ENCODE measurements at places on chromosomes 7 and 10.

DNA sequence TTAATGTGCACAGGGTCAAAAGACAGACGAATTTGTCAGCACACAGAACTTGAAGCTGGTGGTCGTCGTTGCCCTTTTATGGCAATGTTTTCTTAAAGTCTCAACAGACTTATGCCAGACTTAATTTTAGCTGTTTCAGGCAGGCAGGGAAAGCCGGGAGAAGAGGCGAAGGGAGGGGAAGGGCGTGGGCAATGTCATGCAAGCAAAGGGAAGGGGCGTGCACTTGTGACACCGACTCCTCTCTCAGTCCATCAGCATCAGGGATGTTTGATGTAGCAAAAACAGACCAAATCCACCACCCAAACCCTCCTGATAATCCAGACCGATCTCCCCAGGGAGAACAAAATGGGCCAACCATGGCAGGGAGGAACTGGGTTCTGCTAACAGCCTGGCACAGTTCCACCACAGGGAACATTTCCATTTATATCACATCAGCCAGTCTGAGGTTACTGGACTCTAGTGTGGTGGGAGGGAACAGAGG, 118.1 kb upstream of the RHEB start:
- DNase-seq, result no peak

DNA sequence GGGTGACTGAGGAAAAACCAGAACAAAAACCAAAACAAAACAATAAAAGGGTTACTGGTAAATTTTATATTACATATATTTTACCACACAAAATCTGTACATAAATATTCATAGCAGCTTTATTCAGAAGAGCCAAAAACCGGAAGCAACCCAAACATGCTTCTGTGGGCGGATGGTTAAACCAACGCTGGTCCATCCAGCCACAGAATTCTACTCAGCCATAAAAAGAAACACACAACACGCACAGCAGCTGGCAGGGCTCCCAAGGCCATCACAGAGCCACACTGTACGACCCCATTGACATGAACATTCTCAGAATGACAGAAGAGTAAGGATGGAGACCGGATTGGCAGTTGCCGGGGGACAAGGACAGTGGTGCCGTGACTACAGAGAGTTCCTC, 83.6 kb downstream of the PROSER2 start:
- no peak for DNase-seq

- DNase-seq, result no peak
Measured at GRCh38 chr10:44352316-44353127, 32.4 kb downstream of the CXCL12 start.

DNA sequence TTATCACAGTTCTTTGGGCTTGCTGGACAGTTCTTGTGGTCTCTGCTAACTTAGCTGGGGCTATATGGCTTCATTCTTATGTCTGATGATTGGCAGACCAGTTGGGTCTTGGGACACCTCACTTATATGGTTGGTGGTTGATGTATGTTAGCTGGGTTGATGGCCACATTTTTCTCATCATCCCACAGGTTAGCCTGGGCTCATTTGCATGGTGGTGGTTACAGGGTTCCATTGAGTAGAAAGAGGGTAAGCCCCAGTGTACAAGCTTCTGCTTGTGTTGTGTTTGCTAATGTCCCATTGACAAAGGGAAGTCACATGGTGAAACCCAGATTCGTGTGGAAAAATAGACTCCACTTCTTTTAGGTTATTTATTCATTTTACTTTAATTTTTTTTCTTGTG, 40.6 kb downstream of the TMEM60 start:
- DNase-seq, result no peak

- DNase-seq, result no peak
Measured at GRCh38 chr10:91271886-91272285, 51.4 kb downstream of the PCGF5 start.

- no peak for DNase-seq
Measured at GRCh38 chr7:101922631-101923601, 105.5 kb downstream of the CUX1 start.

DNA sequence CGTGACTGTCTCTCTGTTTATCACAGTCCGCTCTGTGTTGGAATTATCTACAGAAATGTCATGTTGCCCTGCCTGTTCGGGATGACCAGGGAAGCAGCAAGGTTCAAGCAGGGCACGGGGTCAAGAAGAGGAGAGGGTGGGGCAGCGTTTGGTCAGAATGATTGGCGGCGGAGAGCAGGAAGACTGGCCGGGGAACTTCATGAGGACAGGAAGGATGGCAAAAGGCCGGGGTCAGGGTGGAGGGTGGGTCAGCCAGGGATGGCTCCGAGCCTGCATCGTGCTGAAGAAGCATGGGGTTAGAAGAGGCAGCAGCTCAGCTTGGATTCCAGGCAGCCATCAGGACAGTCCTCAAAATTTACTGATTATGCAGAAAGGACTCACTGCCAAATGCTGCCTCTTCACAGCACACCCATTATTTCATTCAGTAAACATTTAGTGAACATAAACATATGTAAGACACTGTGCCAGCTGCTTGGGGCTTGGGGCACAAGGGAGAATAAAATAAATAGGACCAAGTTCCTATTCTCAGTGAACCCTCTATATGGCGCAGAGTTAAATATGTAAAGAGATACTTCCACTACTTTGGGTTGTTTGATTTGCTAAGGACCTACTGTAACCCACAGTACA, 42.8 kb downstream of the WNT2 start:
- no peak for DNase-seq

DNA sequence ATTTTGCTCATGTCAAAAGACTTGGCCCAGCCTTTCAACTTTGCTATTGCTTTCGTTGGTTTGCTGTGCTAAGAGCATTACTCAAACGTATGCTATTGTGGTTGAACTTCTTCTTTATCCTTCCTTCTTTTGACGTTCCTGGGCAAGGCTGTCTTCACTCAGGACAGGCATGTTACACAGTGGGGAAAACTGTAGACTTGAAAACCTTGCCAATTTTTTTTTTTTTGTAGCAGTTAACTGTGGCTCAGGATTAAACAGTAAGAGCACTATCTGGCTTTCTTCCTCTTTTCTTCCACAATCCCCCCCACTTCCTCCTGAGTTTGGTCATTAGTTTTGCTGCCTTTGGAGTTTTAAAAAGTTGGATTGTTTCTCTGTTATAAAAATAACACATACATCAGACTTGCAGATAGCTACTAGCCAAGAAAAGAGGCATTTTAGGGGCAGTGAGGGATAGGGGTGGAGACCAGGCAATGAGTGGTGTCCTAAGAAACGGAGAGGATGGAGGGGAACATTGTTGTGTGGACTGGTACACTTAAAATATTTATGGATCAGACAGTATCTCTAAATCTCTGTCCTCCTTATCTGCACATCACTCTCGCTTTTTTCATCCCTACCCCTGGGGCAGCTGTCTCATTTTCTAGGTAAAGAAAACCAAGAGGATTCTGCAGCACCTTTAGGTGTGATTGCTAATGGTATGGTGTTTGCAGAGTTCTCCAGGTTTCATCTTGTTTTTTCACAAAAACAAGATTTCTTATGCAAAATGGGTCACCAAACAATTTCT, 181.7 kb downstream of the LRMDA start:
- no peak for DNase-seq

GRCh38 chr7:132750096-132750495, 173.8 kb upstream of the PLXNA4 start:
- no peak for DNase-seq

- no peak for DNase-seq
Measured at GRCh38 chr10:20948686-20949327, 51.7 kb upstream of the NEBL start.

Measured in NCI-H1694 treated with DMSO at 0.1 percent for 48 hours (cell line).